ENCODE measurements at places on chromosomes 13 and 19.

DNA sequence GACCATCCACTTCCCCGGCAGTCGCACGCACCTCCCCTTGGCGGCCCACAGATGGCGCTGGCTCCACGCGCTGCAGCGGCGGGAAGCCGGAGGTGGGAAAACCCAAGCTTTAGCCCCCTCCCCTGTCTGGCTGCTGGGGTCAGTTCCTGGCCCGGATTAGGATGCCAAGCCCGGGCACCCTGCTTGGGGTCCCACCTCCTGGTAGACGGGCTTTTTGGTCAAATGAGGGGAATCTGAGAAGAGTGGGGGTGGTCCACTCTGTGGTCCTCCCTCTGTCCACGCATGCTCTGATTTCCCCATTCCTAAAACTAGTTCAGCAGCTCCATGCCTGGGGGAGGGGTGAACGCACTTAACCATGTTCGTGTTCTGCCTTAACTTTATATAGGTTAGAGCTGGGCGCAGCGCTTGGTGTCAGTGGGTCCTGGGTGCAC lies 8.1 kb upstream of the ADGRE2 start:
- peak; percentile 73 for DNase-seq

DNA sequence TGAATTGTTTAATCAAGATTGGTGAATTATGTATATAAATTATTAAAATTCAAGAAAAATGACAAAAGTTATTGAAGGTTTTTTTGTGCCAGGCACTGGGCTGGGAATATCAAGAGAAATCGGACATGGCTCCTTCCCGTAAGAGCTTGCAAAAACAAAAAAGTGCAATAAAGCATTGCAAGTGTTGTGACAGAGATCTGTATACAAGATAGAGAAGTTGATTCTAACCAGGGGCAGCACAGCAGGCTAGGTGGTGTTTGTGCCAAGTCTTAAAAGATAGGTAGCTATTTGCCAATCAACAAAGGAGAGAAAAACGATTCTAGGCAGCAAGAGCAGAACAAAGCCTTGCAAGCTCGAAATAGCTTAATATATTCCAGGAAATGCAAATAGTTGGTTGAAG lies 123.7 kb upstream of the WASF3 start:
- DNase-seq: no peak

DNA sequence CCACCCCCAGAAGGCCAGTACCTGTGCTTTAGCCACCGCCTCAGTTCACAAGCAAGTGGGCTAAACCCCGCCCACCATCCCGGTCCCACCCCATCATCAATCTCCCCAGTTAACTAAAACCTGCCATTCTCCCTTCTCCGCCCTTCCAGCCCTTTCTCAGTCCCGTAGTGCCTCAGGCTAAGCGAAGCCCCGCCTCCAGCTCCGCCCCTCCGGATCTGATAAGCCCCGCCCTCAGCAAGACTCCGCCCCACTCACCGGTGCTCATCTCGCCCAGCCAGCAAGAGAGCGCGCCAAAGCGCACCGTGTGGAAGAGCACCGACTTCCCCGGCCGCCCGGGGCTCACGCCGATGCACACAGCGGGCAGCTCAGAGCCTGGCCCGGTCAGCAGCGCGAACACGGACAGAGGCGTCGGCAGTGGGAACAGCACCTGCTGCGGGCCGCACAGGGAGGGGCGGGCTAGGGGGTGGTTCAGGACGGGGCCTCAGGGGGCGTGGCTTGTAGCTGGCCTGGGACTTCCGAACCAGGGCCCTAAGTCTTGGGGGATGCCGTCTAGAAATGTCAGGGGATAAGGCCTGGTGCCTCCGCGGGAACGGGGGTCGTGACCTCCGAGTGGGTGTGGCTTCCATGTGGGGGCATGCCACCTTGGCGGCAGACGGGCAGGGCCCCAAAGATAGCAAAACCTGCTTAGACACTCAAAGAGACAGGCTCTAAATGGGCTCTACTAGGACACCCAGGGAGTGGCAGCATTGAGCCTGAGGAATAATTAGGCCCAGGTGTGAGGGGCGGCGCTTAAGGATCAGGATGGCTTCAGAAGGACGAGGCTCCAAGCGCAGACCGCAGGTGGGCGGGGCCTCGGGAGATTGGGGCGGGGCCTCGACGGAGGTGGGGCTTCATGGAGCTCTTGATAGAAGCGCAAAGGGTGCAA lies 21.4 kb downstream of the MAP4K1 start:
- DNase-seq: peak; percentile 92

GRCh38 chr13:24890256-24890655 lies 126.3 kb downstream of the RNF17 start:
- DNase-seq: no peak
